ENCODE measurements at places on chromosomes 16 and 17.

DNA sequence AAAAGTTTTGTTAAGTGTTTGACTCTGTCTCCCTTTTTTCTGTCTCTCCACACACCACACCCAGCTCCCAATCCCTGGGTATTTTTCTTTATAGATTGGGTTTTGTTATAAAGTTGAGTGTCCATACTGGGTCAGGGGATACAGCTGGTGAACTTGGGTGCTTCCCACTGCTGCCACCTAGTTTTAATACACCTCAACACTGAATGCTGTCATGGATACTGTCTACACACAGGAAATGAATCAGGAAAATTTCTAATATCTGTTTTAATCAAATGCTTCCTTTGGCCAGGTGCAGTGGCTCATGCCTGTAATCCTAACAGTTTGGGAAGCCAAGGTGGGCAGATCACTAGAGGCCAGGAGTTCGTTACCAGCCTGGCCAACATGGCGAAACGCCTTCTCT is 5.3 kb upstream of the TAOK1 start:
- DNase-seq, result no peak

- DNase-seq, result no peak
These were observed 6.7 kb downstream of the HSPB9 start for GRCh38 chr17:42129109-42129837.

DNA sequence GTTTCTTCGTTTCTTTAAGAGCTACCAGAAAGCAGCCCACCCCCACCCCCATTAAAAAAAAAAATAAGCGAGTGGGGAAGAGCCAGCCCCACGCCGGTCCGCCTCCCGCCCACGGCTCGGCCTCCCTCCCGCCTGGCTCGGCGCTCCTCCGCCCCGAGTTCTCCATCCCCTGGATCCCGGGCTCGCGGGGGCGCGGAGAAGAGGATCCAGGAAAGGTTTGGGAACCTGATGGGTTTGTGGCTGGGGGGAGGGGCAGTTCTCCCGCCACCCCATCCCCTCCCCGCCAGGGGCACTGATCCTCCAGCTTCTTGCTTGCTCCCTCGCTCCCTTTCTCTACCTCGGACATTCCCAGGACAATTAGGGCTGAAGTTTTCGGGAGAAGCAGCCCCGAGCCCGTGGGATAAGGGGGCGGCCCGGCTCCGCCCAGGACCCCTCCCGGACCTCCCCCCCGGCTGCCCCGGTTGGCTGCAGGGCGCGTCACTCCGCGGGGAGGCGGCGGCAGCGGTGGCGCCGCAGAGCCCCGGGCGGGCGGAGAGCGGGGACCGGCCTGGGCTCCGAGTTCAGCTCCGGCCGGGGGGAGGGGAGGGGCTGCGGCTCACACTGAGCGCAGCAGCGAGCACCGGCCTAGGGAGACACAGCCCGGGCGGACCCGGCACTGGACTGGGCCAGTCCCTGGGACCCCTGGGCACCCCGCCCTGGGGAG is 1.0 kb upstream of the SALL1 start:
- DNase-seq, result no peak

- no peak for DNase-seq
These were observed 28.5 kb upstream of the SLC38A8 start for GRCh38 chr16:84071121-84071520.

DNA sequence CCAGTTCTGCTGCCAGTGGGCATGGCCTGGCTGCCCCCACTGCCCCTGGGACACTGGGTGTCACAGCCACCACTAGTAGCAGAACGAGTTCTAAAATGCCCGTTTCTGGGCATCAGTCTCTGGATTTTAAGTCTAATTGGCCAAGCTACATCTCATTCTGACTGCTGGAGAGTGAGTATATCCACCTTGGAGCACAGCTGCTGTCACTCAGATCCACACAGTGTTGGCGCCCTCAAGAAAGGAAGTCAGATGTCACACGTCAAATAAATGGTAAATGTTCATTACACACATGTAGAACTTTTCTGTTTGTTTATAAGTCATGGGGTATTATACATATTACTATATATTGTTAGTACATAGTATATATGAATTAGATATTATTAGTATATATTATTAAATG is 19.4 kb downstream of the GNGT2 start:
- no peak for DNase-seq

- DNase-seq, result no peak
These were observed 320.2 kb downstream of the MAP2K6 start for GRCh38 chr17:69734656-69735055.

GRCh38 chr17:15892731-15893657 is 51.9 kb upstream of the ADORA2B start:
- DNase-seq, result no peak

GRCh38 chr16:16025214-16025968 is 76.0 kb downstream of the ABCC1 start:
- DNase-seq, result no peak

DNA sequence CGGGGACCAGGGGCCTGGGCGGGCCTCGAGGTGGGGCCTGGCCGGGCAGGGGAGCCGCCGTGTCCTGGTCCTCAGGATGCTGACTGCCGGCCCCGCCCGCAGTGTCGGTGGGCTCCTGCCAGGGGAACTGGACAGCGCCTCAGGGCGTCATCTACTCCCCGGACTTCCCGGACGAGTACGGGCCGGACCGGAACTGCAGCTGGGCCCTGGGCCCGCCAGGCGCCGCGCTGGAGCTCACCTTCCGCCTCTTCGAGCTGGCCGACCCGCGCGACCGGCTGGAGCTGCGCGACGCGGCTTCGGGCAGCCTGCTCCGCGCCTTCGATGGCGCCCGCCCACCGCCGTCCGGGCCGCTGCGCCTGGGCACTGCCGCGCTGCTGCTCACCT is 2.3 kb upstream of the PAQR4 start:
- no peak for DNase-seq

GRCh38 chr16:1564325-1564724 is 30.9 kb downstream of the TMEM204 start:
- DNase-seq, result no peak

DNA sequence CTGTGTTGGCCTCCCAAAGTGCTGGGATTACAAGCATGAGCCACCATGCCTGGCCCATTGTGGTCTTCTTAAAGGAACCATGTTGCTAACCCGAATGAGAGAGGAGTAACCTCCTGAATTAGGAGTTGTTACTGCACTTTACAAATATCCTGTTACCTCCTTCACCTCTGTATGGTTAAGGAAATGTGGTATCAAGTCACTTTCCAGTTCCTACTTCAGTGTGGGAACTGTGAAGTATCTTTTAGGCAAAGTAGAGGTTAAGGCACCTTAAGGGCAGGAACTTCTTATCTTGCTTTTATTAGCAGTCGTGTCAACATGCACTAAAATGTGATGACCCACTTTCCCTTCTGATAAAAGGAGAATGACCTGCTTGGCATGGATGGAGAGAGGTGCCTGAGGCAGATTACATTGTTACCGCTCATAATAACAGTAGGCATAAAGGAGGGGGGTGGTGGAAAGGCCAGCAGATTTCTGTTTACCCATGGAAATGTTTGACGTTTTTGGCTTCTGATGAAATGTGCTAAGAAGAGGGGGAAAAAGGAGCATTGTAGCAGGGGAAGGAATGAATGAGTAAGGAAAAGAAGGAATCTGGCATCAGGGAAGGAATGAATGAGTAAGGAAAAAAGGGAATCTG is 28.5 kb downstream of the FTO start:
- DNase-seq, result no peak

DNA sequence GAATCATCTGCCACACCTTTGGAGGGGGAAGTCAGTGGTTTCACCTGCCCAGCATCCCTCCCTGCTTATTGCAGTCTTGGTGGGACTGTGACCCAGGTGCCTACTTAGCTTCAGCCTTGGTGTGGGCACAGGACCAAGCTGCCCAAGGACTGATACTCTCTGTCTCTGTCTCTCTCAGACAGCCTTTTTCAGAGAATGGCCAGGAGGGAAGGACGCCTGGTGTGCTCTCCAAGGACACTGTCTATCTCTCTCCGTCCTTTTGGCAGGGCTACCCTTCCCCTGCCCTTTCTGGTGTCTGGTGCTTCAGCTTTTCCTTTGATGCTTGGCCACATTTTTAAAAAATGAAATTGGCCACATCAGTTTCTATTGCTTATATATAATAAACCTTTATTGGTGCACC is 19.6 kb downstream of the PIK3R6 start:
- no peak for DNase-seq

GRCh38 chr16:86611525-86611855 is 33.1 kb downstream of the FOXL1 start:
- DNase-seq, result no peak

GRCh38 chr16:17452922-17453321 is 17.8 kb downstream of the XYLT1 start:
- no peak for DNase-seq

GRCh38 chr17:40175928-40176753 is 1.1 kb upstream of the RAPGEFL1 start:
- DNase-seq, result no peak

DNA sequence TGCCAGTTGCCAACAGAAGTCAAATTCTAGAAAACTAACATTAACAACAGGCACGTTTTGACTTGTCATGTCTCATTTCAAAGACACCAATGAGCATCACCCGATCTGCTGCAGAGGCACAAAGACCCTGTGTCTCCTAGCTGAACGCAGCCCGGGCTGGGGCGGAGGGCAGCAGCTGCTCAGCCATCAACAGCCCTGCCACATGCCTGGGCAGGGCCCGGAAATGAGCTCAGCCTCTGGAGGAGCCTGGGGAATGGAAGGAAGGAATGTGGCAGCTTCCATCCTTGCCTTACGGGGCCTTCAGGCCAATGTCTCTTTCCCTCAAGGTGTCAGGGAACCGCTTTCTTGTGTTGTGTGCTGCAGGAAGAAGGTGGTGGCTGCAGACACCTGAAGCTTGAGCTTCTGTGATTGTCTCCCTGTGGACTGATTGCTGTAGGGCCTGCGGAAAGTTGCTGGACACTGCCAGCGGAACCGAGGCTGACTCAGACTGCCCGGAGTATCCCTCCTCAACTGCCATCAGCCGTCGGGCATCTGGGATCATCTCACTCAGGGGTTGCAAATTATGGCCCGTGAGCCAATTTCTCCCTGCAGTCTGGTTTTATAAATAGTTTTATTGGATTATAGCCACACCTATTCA is 7.3 kb downstream of the CDH13 start:
- DNase-seq, result no peak

- DNase-seq, result no peak
These were observed 63.7 kb downstream of the C16orf95 start for GRCh38 chr16:87253536-87253935.

DNA sequence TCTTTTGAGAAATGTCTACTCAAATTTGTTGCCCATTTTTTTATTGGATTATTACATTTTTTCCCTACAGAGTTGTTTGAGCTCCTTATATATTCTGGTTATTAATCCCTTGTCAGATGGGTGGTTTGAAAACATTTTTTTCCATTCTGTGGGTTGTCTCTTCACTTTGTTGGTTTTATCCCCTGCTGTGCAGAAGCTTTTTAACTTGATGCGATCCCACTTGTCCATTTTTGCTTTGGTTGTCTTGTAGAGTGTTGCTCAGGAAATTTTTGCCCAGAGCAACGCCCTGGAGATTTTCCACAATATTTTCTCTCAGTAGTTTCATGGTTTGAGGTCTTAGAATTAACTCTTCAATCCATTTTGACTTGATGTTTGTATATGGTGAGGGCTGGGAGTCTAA is 592.8 kb upstream of the GOT2 start:
- DNase-seq, result no peak

DNA sequence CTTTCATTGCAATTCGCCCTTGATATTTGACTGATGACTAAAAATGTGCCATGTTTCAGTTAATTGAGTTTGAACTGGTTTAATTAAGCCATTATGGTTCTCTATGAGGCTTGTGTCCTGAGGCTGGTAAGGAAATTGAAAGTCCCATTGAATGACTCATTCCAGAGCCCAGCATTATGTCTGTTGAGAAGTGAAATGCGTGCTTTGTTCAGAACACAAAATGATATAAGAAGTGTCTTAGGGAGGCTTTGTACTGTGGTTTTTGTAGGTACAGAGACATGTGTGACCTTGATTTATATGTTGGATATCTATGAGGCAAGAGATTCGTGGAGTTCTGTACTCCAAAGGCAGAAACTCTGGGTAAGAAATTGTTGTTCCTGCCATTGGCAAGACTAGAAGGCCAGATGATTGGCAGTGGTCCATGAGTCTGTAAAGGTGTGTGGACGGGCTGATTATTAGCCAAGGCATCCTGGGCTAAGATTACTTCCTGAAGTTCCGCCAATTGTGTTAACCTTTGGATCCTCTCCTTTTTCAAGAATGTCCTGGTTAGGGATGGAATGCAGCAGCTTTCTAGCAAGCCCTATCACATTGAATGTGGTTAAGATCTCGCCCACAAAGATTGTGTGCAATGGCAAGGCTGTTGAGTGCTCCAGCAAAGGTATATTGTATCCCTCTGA is 103.7 kb downstream of the NPIPB5 start:
- DNase-seq, result no peak

DNA sequence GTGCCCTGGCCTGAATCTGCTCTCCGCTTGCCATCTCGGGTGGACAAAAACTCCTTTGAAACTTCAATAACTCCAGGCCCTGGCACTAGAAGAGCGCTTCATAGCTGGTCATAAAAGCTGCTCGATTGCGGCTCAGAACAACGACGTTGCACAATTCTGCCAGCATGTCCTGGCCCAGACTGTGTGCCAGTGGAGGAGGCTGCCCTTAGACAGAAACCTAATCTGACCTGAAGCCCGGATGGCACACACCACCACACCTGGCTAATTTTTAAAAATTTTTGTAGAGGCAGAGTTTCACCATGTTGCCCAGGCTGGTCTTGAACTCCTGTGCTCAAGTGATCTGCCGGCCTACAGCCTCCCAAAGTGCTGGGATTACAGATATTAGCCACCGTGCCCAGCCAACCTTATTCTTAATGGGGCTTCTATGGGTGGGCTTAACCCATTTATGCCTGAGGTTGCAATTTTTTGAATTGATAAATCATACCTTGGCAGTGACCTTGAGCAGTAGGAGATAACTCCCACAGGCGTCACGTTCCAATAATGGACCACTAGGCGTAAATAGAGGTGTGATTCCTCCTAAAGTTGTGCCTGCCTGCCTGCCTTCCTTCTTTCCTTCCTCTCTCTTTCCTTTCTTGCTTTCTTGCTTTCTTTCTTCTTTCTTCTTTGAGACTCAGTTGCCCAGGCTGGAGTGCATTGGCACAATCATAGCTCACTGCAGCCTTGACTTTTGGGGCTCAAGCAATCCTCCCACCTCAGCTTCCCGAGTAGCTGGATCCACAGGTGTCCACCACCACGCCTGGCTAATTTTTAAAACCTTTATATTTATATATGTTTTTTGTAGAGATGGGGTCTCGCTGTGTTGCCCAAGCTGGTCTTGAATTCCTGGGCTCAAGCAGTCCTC is 1.1 kb upstream of the PPL start:
- DNase-seq, result no peak

GRCh38 chr16:68064791-68065365 is 20.3 kb upstream of the NFATC3 start:
- DNase-seq, result peak; percentile 40

GRCh38 chr16:67499106-67499505 is 15.8 kb upstream of the AGRP start:
- no peak for DNase-seq

DNA sequence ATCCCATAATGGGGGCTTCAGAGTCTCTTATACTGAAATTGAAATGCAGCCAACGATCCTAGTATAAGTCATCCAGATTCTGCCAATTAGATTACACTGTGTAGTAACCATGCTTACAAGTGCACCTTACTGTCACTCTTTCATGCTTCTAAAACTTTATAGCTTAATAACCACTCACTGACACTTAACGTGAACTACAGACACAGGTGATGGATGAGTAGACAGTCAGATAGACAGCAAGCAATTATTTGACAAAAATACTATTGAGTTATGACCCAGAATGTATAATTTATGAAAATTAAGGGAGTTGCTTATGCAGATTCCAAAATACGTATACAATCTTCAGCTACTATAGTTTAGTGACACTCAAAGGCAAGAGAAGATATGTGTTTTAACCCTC is 6.3 kb downstream of the CDH8 start:
- no peak for DNase-seq

Measured in NK-92 treated with Interleukin-12 subunit alpha and Interleukin-12 subunit beta, amount 100 ng/mL, for 24 hours (cell line).